ENCODE measurements at places on chromosomes 12 and 14. TPM values are rescaled to one million over a fixed set of nuclear protein-coding genes. Genes with fewer than 3 reads are reported as not detected.

GPX2 gene
- total RNA-seq = not detected

APOF gene
- not detected for total RNA-seq

TSPAN8 gene
- 0.43 TPM for total RNA-seq

VASH1 gene
- 3.9 TPM for total RNA-seq

DAO gene
- total RNA-seq = not detected

Data from fibroblast of villous mesenchyme (primary cell).